ENCODE measurements at places on chromosomes 3 and 15.

DNA sequence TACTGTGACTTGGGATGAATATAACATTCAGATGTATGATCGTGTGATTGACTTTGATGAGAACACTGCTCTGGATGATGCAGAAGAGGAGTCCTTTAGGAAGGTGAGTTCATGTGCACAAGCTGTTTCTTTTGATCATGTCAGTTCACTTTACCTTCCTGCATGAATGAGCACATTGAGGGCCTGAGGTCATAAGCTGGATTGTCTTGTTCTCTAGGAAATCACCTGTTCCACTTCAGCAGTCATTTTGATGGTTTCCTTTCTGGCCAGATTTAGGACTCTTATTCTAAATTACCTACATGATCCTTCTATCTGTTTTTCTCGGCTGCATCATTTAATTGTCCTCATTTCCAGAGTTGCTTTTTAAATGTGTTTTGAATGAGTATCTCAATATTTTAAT, 4.1 kb downstream of the RCN2 start:
- DNase-seq, result no peak

DNA sequence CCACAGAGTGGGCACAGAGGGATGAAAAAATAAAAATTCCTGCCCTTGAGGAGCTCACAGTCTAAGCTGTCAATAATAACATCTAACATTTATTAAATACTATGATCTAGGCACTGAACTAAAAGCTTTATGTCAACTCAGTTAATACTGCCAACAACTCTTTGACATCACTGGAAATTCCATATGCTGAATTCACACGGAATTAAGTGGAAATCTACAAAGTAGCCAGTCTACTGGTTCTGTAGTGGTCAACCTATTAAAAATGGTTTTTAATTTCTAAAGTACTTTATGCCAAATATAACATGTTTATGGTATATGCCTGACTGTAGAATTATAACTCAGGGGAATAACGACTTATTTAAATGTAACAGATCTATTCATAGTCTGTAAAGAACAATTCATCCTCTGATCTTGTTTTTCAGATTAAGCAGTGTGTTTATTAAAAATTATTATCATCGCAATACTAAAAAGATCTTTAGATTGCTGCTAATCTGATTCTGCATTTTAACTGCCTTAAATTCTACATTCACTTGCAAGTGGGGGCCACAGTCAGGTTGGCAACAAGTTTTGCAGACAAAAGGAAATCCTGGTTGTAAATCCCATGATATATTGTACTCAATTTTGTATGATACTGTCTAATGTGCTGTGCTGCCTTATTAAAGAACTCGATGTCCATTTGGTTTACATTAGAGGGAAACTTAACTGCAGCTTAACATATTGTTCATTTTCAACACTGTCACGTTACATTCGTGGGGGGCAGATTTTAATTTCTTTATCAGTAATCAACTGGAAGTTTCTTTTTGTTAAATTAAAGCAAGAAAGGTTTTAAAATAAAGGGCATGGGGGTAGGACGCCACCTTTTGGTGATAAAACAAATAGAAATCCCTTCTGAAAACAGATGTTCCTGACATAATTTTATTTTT, 2.6 kb upstream of the FOXP1 start:
- DNase-seq, result no peak

- no peak for DNase-seq
These were observed 122.5 kb downstream of the IGSF11 start for GRCh38 chr3:118912188-118912587.

DNA sequence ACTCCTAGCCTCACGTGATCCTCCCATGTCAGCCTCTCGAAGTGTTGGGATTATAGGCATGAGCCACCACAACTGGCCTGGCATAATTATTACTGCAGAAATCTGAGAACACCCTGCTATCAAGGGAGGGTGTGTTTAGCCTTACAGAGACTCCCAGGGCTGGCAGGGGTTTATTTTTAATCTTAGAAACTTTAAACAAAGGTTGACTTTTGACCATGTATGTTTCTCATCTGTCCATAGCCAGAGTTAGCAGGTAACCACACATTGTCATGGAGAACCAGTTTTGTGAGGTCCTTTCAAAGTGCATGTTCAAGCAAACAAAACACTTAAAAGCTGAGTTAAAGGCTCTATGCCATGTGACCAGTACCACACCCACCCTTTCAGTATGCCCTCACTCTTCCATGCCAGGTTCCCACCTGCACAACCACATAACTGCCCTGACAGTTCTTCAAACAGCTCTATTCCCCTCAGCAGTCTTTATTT, 11.1 kb downstream of the SIAH2 start:
- no peak for DNase-seq

GRCh38 chr3:51739110-51739509, 32.2 kb downstream of the GRM2 start:
- no peak for DNase-seq

DNA sequence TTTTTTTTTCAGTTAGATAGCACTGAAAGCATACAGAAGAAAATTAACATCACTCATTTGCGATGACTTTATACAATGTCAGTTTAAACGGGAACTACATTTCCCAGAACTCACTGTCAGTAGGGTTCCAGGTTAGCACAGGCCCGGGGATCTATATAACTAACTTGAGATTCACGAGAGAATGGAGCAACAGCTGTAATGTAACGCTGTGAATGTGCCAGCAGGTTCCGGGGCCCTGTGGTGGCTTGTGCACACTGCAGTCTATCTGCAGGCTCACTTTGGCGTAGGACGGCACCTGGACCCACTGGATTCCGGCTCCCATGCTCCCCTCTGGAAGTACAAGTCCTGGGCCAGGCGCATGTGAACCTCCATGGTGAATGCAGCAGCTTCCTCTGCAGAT, 19.4 kb downstream of the CCR1 start:
- no peak for DNase-seq

DNA sequence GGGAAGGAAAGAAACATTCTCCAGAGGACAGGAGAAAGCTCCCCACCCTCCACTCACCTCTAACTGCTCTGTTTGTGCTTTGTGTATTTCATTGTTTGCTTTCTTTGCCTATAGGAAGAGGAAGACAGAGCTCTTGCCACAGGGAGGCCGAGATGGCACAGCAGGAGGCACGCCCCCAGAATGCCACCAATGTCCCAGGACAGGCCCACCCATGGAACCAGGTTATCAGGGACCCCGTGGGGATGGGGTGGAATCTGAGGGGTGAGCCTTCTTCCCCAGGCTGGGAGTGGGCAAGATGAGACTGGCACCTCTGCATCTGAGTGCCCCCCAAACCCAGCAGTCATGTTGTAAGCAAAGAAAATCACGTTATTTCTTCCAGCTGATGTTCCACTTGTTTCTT, 155.8 kb downstream of the TBC1D2B start:
- no peak for DNase-seq

DNA sequence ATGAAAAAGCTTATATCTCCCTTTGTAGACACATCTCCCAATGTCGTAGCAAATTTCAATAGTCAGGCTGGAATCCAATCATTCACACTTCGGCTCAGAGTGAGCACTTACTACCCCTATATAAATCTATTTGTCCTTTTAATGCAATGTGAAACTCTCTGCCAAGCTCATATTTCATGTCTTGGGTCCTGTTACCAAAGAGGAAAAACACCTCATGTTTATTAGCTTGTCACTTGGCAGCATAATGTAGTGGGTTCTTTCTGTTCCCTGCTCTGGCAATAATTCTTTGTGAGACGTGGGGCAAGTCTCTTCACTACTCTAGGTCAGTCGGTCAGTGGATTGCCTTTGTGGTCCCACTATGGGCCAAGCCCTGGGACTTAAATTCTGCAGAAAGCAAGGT, 107.1 kb downstream of the SRGAP3 start:
- no peak for DNase-seq

- no peak for DNase-seq
These were observed 169.7 kb downstream of the RSRC1 start for GRCh38 chr3:158279609-158280008.

DNA sequence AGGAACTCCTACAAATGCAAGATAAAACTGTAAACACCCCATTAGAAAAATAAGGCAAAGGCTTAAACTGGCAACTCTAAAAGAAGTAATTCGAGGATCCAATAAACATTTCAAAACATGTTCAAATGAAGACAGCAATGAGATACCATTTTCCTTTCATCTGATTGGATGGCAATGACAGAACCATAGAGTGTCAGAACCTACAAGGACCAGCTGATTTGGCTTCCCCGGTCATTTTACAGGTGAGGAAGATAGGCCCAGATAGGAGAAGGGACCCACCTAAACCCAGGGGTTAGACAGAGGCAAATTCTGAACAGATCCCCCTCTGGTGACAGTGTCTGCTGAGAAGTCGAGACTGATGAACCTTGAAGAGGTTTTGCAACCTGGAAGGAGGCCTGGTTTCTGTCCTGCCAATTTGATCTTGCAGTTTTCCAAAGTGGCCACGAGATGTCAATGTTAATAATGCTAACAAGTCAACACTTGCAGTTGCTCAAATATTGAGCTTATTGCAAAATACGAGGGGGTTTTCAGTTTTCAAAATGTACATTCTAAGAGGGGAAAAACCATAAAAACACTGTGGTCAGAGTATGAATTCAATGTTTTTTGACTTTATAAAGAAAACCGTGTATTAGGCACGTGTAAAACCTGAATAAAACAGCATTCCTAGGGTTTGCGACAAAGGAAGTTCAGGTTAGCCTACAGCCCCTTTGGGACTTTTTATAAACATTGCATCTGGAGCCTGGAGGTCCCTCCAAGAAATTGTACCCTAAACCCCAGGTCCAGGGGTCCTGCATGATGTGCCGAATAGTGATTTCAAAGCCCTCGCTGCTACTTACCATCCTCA, 21.5 kb downstream of the CFAP161 start:
- DNase-seq, result no peak

DNA sequence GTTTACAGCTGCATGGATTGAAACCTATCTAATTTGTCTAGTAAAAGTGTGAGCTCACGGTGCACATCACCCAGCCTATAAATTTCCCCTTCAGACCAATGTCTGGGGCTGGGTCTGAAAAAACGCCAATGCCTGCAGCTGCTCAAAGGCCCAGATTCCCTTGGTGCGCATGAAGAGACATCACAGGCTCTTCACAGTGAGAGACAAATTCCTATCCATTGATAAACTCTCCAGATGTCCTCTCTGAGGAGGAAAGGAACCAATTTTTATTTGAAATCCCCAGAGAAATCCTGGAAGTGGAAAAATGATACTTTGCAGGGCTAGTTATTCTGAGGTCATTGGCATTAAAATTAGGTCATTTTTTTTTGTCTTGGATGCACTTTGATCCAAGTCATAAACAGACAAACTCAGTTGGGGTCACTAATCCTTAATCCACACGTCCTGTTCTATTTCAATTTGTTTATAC, 360.5 kb downstream of the EPHA3 start:
- DNase-seq, result no peak

DNA sequence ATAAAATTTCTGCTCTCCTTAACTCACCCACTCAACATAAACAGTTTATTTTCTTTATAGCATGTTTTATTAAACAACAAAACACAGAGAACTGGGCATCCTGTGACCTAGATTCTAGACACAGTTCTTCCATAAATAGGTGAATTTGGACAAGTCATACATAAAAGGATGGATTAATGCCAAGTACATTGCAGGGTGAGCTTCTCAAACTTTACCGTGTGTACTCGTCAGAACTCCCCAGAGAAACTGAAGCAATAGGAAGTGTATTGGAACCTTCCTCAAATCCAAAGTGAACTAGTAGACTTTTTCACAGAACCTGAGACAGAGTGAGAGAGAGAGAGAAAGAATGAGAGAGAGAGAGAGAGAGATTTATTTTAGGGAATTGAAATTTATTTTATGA, 139.7 kb downstream of the CD47 start:
- DNase-seq, result no peak

DNA sequence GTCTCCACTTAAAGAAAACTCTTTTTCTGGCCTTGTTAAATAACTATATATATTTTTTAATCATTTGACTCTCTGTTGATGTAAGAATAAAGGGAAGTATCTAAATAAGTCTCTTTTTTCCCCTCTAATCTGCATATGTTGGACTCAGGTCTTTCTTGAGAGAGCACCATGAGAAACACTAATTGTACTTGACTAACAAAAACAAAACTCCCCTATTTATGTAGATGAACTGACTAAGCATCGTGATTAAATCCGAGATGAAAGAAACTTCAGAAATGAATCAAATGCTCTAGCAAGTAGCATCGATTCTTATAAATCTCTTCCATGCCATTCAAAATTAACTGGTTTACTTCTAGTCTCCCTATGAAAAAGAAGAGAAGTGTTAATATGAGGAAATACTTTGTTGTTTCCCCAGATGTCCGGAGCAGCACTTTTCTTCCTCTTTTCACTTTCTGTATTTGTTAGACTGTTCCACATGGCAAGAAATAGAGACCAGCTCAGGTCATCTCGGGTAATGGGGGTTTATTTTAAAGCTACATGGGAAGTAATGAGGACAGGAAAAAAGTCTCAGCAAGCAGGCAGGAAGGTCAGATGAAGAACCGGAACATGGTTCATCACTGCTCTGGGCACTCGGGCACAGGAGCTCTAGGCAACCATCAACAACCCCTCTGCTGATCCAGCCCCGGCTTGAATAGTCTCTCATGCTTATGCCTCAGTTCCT, 288.3 kb downstream of the CNTN6 start:
- DNase-seq, result no peak

GRCh38 chr3:128107834-128108233, 15.8 kb downstream of the RUVBL1 start:
- DNase-seq, result no peak

DNA sequence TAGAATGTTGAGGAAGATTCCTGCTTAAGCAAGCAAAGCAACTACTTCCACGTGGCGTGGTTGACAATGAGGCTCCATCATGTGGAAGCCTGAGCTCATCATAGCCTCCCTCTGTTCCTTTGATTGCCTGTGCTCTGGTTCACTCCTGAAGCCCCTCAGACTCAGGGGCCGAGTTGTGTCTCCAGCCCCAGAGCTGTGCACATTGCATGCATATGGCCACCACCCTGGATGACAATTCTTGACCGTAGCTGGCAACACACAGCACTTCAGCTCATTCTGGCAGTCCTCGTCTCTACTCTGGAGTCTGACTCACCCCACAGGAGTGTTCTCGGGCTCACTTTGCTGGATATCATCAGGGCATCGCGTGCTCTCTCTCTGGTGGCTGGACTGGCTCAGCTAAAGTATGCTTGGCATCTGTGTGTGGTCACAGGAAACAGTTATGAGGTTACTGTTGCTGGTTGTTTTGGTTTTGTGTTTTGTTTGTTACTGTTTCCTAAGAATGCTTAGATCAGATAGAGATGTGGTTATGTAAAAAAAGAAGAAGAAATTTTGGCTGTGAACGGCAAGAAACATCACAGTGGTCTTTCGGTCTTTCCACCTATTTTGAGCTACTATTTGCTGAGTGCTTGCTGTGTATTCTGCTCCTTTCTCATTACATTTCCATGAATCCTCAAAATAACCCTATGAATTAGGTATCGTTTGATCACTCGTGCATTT, 41.6 kb upstream of the MRPS22 start:
- DNase-seq, result no peak

- DNase-seq, result no peak
These were observed 2.5 kb upstream of the EOMES start for GRCh38 chr3:27724459-27725197.

All from GM12891 (cell line).